ENCODE measurements at places on chromosomes 2 and 18.

- no peak for DNase-seq
These were observed 120.3 kb downstream of the PXDN start for GRCh38 chr2:1623906-1624445.

DNA sequence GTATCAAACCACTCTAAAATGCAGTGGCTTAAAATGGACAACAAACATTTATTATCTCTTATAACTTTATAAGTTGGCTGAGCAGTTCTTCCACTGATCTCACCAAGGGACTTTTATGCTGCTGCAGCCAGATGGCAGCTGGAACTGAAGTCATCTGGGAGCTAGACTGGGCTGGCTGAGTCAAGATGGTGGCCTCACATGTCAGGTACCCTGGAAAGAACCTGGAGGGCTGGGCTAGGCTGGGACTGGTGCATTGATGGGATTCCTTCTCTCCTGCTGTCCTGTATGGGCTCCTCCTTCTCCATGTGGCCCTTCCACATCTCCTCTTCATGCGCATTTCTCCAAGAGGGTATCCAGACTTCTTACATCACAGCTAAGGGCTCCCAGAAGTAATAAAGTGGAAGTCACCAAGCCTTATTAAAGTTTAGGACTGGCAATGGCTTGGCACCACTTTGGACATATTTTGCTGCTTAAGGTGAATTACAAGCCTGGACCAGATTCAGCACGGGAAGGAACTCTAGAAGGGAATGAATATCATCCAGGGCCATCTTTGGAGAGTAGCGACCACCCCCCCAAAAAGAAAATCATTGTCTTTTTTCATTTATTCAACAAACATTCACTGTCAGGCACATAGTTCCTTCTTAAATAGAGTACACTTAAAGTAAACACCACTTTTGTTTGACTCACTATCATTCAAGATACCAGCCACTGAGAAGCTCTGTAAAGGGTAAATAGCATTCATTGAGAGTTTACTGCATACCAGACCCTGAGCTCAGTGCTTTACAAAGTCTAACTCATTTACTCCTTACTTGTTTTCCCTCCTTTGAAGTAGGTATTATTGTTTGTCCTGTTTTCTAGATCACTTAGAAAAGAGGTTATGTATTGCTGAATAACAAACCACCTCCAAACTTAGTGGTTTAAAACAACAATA, 138.0 kb downstream of the ZFP36L2 start:
- DNase-seq: no peak

GRCh38 chr2:161134547-161135518, 25.4 kb upstream of the TANK start:
- peak; percentile 59 for DNase-seq

DNA sequence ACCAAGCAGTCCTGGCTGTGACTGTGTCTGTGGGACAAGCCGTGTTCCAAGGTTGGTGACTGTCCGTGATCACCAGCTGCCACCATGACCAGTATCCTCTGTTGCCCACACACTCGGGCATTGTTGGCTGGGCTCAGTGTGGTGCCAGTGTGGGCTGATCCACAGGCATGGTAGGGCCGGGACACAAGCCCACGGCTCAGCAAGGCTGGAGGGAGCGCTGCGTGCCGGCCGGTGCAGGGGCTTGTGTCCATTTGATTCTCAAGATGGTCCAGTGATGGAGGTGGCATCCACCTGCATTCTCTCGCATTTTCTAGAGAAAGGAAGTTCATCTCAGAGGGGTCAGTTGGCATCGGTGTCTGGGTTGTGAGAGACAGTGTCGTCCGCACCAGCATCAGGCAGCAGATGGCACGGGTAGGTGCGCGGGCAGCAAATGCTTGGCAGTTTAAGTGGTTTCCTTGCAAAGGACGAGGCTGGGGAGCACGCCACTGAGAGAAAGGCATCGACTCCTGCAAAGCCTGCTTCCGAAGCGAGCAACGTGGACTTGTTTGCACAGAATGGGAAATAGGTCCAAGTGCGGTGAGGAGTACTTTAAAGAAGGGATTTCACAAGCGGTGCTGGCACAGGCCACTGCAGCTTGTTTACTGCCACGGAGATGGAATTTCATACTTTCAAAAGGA, 20.9 kb downstream of the TWIST2 start:
- no peak for DNase-seq

DNA sequence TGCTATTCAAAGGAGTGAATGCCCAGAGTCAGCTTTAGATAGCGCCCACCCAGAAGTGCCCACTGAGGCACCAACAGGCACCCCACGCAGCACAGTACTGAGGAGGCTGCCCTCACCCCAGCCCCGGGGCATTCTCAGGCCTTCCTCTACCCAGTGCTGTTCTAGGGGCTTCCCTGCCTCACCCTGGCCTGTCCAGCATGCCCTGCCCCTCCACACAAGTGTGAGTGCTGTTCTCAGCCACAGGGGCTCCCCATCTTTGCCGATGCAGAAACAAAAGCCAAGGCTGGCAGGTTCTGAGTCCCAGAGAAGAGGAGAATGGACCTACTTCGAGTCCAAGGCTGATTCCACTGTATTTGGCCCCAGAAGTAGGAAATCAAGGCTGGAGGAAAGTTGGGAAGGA, 15.8 kb downstream of the BIN1 start:
- no peak for DNase-seq

DNA sequence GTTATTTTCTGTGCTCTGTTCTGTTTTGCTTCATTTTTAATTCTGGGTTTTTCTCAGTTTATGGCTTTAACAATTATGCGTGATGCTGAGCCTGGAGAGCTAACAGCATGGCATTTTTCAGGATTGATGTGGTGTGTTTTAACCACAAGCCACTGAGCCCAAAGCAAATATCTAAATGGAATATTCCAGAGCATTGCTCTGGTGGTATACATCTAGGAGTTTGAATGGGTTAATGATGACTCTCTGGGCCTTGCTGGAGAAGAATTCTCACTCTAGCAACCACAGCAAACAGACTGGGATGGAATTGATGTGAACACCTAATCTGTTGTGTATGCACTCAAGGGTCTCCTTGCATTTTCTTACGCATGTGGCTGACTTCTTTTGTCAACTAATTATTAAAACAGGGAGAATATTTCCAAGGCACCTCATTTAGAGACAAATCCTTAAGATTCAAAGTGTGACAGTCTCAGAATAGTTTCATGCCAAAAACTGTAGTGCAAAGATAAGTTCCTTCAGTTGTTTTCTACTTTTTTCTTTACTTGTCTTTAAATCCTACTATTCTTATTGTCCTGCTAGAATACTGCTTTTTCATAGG, 164.0 kb downstream of the DTNA start:
- no peak for DNase-seq

DNA sequence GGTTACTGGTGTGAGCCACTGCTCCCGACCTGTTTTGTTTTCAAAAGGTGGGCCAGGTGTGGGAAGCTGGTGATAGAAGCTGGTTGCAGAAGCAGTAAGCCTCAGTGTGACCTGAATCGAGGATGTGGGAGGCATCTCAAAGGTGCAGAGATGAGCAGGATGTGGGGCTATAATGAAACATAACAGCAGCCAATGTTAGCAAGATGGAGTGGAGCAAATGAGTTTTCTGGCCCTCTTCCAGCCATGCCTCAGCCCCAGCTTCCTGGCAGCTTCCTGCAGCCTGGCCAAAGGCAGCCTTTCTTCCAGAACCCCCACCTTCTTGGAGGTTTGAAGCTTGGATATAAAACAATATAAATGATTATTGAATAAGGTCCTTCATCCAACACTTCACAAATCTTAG, 184.8 kb downstream of the NCK2 start:
- DNase-seq: peak; percentile 16

- DNase-seq: no peak
These were observed 966.1 kb downstream of the SLC4A3 start for GRCh38 chr2:220593526-220593925.

DNA sequence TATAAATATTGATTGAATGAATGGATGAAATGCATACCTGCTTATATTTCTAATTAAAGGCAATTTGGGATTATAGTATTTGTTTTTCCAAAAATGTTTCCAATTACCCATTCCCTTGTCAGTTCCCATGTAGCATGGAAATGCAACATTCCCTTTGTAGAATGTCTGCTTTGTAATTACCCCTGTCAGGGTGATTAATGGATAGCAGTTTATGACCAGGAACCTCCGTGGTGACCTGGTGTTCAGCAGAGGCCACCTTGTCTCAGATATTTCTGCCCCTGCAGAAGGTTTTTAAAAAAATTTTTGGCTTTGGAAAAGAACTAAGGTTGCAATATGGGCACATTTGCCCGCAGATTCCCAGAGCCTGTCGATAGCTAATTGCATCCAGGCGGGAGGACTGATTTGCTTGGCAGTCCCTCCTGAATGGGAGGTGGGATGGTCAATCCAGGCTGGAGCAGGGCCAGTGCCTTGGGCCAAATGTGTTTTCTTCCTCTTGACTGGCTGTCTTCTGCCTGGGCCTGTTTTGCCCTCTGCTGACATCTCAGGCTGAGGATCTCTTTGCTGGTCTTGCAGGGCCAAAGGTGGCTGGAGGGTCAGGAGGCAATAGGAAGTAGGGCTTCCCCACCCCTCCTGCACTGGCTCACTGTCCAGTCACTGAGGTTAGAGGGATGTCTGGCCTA, 82.1 kb downstream of the TMEM182 start:
- DNase-seq: no peak

DNA sequence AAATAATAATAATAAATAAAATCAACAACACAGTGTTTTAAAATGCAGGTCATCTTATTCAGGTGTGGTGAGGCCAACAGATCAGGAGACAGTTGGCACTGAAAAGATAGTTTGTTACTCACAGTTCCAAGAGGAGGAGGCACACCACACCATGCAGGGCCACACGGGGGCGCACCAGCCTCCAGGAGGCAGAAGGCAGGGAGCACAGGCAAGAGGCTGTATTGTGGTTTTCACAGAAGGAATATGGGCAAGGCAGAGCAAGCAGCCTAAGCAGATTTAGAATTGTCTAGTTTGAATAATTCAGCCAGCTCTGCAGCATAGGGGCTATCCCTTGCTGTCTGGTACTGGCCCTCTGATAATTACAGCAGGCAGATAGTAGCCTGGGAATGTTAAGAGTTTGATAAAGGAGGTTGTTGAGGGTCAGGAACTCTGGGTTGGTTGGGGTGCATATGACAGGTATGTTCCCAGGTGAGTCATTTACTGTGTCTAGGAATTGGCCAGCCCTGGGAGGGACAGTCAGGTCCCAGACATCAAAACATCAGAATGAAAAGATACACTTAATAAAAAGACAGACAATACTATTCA, 31.3 kb downstream of the KIAA2012 start:
- no peak for DNase-seq

DNA sequence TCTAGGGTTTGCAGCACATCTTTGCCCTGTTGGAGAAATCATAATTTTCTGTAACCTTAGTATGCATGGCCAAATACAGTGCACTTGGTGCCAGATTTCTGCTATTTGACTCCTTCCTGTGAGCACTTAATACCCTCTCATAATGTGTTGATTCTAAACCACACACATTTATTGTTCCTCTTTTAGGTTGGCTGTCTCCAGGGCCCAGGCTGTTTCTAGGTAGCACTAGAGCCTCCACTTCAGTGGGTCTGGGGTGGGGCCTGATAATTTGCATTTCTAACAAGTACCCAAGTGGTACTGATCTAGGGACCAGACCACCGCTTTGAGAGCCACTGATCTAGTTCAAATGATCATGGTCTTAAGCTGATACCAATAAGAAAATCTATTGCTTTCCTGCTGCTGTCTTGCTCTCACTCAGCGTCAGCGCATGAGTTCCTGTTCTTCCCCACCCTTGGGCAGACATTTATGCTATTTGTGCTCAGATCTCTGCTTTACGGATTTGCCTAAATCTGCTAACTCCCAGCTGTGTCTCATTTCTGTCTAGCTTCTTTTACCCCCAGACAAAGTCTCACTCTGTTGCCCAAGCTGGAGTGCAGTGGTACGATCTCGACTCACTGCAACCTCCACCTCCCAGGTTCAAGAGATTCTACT, 7.4 kb downstream of the PTRHD1 start:
- peak; percentile 65 for DNase-seq

Data from NCI-H2029 treated with DMSO at 0.1 percent for 48 hours (cell line).